ENCODE measurements at places on chromosomes 5 and 9.

DNA sequence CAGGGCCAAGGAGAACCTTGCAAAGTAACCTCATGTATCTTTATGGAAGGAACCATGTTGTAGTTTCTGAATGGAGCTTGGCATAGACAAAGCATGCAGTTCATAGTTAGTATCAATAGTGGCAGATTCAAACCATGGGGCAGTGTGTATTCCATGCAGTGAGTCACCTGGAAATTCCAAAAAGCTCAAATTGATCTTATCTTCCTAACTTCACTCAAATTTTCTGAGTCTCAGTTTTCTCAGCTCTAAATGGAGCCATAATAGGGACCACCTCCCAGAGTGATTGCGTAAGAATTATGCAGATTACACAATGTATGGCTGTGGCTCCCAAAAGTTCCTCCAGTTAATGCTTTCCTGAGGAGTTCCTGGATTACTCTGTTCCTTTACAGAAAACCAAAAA, 549.9 kb upstream of the KLF4 start:
- DNase-seq, result no peak
- H3K27ac ChIP-seq, result no peak overlapping the region
- H3K4me1 ChIP-seq, result no peaks in the 10 kb centered on the region
- no peaks in the 10 kb centered on the region for H3K36me3 ChIP-seq
- H3K4me3 ChIP-seq, result no peak overlapping the region

DNA sequence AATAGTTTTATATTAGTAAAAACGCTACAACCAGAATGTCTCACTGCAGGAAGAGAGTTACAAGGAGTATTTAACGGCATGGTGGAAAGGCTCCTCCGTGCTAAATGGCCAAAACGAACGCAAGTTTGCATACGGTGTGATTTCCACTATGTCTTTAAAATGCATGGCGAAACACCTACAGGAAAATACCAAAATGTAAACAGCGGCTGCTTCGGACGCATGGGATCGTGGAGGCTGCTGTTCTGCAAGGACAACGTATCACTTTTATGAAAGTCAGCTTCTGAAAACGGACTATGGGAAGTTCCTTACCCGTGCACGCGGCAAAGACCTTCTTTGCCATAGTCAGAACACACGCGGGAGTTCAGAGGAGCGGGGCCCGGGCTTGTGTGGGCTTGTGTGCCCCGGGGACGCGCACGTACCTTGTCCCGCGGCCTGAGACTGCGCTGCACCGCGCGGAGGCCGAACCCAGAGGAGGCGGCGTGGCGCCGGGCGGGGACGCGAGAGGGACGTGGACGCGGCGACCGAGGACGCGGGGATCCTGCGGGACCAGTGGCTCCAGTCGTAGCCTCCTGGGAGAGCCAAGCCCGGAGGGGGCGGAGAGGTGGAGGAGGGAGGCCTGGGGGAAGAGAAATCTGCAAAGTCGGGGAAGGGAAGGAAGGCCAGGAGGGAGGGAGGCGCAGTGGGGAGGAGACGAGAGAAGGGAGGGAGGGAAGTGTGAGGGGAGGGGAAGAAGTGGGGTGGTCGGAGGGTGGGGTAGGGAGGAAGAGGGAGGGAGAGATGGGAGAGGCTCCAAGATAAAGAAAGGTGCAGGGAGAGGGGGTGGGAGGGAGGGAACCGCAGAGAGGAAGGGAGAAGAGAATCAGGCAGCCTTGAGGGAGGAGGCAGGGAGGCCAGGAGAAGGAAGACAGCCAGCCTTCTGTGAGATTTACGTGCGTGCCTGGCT, at the start of gene CMBL:
Gene CMBL, minus strand, starts transcription at position 697 of the 943 bp plus-strand sequence. CDS start 17,140 bp downstream, outside the sequence.
- H3K27me3 ChIP-seq, result no peaks in the 10 kb centered on the region
- peak within 1 kb of the TSS; percentile 59 for H3K4me3 ChIP-seq
- H3K4me1 ChIP-seq, result no peaks in the 10 kb centered on the region
- no peaks in the 10 kb centered on the region for H3K36me3 ChIP-seq
- no peak for DNase-seq

DNA sequence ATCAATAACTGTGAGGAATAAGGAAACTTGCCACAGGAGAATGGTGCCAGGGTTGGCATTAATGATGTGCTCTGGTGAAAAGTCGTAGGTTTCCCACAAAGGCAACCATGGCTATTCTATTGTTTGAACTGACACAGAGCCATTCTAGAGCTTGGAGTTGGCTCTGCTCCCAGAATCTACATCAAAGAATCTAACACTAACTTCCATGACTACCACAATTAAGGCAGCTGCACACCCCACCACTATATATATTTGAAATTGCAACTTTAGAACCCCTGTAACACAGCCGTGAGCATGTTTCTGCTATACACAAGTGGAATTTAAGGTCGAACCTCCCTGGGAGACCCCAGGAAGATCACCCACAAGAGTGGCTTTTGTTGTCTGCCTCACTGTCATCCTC, 89.7 kb upstream of the CCDC152 start:
- no peaks in the 10 kb centered on the region for H3K4me1 ChIP-seq
- peaks cover 3% of the 10 kb centered on the region for H3K27me3 ChIP-seq
- H3K36me3 ChIP-seq, result no peaks in the 10 kb centered on the region

- no peaks in the 10 kb centered on the region for H3K36me3 ChIP-seq
- H3K4me1 ChIP-seq, result no peaks in the 10 kb centered on the region
- no peak for DNase-seq
- no peak overlapping the region for H3K4me3 ChIP-seq
- no peak overlapping the region for H3K27ac ChIP-seq
- H3K27me3 ChIP-seq, result no peaks in the 10 kb centered on the region
These were observed 141.4 kb downstream of the CCDC192 start for GRCh38 chr5:127844581-127845021.

DNA sequence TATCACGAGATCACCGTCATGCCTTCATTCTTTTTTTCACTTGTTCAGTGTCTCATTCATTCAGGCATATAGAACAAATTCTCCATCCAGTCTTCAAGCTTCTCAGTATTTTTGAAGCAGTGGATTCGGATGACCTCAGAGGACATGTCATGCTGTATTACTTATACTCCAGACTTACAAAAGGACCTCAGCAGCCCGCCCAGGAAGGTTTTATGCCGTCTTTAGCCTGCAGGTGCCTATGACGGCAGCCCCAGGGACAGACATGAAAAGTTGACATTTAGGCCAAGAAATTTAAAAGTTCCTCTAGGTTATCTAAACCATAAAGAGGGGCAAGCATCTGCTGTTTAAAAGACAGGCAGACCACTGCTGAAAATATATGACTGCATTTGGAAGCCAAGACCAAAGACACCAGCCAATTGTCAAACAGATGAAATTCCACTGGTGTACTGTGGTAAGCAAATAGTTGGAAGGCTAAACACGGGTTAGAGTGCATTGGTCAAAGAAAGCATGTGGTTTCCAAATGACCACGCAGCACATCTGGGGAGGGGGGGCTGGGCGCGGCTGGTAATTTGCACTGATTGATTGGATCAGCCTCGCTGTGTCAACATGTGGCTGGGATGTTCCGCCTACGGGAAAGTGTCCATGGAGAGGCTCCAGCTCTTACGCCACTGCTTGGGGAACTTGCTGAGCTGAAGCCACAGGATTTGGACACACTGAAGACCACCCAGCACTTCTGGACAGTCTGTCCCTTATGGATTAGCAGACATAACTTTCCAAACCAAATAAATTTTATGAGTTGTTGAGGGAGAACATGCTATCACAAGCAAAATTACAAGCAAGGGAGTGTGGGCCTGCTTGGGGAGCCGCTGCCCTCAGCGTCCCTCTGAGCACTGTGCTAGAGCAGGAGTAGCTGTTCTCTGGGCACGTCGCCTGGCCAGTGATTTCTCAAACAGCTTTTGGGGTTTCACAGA, 173.6 kb downstream of the FANCC start:
- no peak overlapping the region for H3K4me3 ChIP-seq
- no peak overlapping the region for H3K27ac ChIP-seq
- H3K36me3 ChIP-seq, result no peaks in the 10 kb centered on the region
- H3K27me3 ChIP-seq, result no peaks in the 10 kb centered on the region

GRCh38 chr5:53974021-53974420, 336.4 kb downstream of the ARL15 start:
- H3K27ac ChIP-seq, result no peak overlapping the region
- H3K4me3 ChIP-seq, result no peak overlapping the region
- no peaks in the 10 kb centered on the region for H3K4me1 ChIP-seq
- no peaks in the 10 kb centered on the region for H3K36me3 ChIP-seq
- H3K27me3 ChIP-seq, result no peaks in the 10 kb centered on the region

- no peak overlapping the region for H3K4me3 ChIP-seq
- no peak overlapping the region for H3K27ac ChIP-seq
- no peaks in the 10 kb centered on the region for H3K4me1 ChIP-seq
- H3K36me3 ChIP-seq, result no peaks in the 10 kb centered on the region
These were observed 74.2 kb downstream of the WWC1 start for GRCh38 chr5:168365581-168366081.

- H3K36me3 ChIP-seq, result no peaks in the 10 kb centered on the region
- H3K27me3 ChIP-seq, result no peaks in the 10 kb centered on the region
- no peak overlapping the region for H3K4me3 ChIP-seq
- H3K27ac ChIP-seq, result no peak overlapping the region
- DNase-seq, result no peak
These were observed 144.6 kb downstream of the CACNA1B start for GRCh38 chr9:138022121-138022741.

DNA sequence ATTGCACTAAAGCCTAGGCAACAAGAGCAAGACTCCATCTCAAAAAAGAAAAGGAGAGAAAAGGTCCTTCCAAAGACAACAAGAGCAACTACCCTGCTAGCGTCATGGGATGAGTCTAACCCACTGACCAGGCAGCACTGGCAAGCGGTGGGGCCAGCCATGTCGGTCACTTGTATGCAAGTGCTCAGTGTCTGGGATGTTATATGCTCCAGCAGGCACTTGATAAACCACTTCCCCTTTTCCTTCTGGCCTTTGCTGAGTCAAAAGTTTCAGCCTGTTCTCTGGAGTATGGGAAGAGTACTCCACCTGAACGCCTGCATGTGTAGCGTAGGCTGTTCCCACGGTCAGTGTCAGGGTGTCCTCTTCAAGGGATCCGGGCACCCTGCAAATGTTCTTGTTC, 9.2 kb upstream of the MXD3 start:
- no peak overlapping the region for H3K4me3 ChIP-seq
- H3K27me3 ChIP-seq, result no peaks in the 10 kb centered on the region
- no peak for DNase-seq
- H3K27ac ChIP-seq, result no peak overlapping the region

- no peaks in the 10 kb centered on the region for H3K4me1 ChIP-seq
- DNase-seq, result no peak
- H3K27me3 ChIP-seq, result no peaks in the 10 kb centered on the region
- H3K4me3 ChIP-seq, result no peak overlapping the region
- H3K27ac ChIP-seq, result no peak overlapping the region
- peaks cover 8% of the 10 kb centered on the region for H3K36me3 ChIP-seq
These were observed 25.8 kb downstream of the NOTCH1 start for GRCh38 chr9:136520053-136520540.

Data from CD8-positive, alpha-beta memory T cell (primary cell).